ENCODE measurements at places on chromosomes 3 and 15.

- no peak for DNase-seq
Observed at GRCh38 chr3:21449738-21450137, 301.3 kb downstream of the ZNF385D start.

DNA sequence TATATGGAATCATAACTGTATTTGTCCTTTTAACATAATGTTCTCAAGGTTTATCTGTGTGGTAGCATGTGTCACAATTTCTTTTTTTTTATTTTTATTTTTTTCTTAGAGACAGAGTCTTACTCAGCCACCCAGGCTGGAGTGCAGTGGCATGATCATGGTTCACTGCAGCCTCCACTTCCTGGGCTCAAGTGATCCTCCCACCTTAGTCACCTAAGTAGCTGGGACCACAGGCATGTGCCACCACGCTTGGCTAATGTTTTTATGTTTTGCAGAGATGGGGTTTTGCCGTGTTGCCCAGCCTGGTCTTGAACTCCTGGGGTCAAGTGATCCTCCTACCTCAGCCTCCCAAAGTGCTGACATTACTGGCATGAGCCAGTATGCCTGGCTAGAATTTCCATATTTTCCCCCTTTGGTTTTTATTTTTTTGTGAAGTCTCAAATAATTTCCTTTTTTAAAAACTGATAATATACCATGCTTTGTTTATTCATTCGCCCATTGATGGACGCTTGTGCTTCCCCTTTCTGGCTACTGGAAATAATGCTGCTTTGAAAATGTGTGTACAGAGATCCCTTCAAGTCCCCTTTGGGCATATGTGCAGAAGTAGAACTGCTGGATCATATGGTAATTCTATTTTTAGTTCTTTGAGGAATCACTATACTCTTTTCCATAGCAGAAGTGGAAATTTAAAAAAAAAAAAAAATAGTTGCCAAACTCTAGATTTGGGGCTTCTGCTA lies 28.4 kb downstream of the TMEM40 start:
- no peak for DNase-seq

DNA sequence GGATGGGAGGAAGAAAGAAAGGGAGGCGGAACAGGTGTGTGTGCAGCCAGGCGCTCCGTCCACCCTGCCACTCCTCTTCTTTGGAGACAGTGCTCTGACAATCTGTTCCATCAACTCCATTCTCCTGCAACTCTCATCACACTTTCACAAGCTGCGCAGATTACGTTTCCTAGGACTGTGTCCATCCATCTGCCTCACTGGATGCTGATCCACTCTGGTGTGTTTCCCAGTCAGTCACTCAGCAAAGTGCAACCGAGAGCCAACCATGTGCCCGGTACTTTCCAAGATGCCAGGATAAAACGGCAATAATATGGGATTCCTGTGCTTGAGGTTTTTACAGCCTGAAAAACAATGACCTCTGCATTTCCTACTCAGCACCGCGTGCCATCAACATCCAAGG lies 59.6 kb downstream of the SLC12A8 start:
- no peak for DNase-seq

- DNase-seq, result no peak
Observed at GRCh38 chr3:101810022-101810418, 31.0 kb downstream of the NXPE3 start.
